ENCODE measurements at places on chromosomes 1 and 21. TPM values are rescaled to one million over a fixed set of nuclear protein-coding genes. Genes with fewer than 3 reads are reported as not detected.
A peak's percentile ranks its signal among the peaks of the same experiment; 100 is the strongest.

DNA sequence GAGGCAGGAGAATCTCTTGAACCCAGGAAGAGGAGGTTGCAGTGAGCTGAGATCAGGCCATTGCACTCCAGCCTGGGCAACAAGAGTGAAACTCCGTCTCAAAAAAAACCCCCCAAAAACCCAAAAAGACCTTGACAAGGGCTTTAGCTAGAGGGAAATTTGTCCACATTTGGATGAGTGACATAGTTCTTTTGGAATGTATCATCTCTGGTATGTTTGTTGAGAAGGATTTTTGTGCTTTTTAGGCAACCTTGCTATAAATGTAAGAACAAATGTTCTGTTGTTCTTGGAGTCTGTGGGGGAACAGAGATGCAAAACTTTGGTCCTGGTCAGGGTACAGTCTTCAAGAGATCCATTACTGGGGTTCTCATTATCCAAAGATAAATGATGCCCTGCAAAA is 28.9 kb downstream of the INAVA start:
- peak; percentile 27 for DNase-seq

GRCh38 chr1:50424045-50424883 is 1.0 kb upstream of the DMRTA2 start:
- no peak for DNase-seq

GRCh38 chr1:28437924-28438699 is 67.7 kb upstream of the RCC1 start:
- peak; percentile 97 for DNase-seq

- DNase-seq: no peak
Observed at GRCh38 chr1:22815043-22815365, 104.4 kb downstream of the EPHB2 start.

DNA sequence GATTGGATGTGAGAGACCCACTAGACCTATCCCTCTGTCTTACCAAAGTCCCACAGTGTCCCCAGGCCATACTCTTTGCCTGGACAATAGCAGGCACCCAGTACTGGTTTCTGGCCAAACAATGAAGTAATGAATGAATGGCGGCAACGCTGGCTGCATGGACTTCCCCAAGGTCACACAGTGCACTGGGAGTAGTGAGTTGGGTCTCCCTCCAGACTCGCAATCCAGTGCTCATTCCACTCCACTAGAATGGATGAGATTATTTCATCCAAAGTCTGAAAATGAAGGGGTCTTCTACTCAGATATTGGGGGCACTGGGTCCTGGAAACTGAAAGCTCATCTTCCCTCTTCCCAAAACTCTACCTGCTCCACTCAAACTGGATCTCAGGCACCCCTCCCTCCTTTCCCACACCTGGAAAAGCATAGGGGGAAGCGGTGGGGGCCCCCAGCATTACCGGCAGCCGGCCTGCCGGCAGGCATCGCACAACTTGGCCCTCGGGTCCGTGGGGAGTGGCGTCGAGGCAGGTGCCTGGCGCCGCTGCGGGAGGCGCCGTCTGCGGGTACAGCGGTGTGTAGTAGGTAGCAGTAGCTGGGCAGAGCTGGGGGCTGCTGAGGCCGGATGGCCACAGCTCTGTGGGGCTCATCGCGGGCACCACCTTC is 816 bp downstream of the E2F2 start:
- DNase-seq: no peak

- DNase-seq: no peak
Observed at GRCh38 chr1:62128745-62129144, 65.9 kb upstream of the L1TD1 start.

DNA sequence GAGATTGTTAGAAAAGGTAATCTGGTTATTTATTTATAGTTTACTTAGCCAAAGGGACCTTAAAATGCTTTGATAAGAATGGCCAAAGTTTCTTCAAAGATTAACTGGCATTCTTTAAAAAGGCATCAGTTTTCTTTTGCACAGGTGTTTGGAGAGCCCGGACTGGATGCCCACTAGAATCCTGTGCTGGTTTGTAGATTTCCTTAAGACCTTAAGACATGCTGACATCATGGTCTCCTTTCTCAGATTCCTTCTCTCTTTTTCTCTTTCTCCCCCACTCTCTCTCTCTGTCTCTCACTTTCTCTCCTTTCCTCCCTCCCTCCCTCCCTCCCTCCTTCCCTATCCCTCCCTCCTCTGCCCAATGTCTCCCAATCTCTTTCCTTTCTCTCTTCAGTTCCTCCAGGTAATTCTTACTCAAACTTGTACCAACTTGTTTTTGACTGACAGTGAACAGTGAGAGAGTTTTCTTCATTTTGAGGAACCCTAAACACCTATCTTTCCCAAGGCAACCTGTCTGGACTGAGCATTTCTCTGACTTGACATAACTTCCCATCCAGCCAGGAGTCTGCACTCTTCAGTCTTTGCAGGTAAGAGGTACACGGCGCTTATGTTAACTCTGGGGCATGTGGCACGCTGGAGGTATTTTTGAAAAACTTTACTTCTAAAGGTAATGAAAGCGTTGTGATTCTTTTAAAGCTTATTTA is at the start of gene KCNJ15:
TSS of gene KCNJ15 (plus strand) at position 393 of the 704 bp plus-strand sequence. CDS start 42,271 bp downstream, outside the sequence.
- DNase-seq: no peak

DNA sequence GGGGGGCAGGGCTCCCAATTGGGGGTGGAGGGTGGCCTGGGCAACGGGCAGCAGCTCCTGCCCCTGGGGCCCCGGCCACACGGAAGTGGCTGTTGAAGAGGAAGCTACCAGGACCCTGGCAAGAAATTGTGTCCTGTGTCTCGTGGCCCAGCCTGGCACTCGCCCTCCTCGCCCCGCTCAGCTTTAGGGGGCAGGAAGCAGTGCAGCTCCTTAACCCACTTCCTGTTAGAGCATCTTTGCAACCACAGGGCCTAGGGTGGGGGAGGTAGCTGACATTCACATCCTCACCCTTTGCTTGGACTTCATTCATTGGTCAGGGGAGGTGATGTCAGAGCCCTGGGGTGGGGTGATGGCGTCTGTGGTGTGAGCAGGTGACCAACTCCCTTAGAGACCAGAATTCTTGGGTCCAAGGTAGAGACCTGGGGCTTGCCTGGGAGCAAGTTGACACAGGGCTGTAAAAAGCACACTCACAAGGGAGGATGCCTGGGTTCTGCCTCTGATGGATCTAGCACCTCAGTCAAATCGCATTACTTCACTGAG is at the start of gene ARHGAP30:
TSS of gene ARHGAP30 (minus strand) at position 161 of the 540 bp plus-strand sequence. CDS start 267 bp downstream, outside the sequence.
- DNase-seq: peak; percentile 64

DNA sequence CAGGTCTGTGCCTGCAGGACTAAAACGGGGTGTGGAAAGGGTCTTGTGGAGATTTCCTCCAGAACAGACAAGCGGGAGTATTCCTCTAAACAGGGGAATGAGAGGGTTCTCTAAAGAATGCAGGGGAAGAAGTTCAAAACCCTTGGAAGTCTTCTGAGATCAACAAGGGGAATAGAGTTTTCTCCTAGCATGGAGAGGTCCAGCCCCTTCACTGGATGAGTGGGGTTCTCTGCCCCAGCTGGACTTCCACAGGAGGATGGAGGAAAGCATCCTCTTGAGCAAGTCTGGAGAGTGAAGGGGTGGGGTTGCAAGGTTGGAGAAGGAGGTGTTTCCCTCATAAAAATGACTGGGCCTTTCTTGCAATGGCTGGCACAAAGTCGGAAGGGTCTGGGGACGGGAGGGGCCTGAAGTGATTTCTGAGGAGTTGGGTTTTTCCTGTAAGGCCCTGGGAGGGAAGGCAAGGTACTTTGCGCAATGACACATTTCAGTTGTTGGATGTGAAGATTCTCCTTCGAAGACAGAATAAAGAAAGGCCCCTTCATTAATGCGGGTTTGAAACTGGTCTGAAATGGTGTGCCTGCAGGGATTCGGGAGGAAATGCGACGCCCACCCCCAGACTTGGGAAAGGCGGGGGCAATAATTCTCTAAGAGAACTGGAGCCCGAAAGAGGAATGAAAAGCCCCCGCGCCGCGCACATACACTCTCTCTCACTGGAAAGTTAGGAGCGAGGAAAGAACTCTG is 884 bp downstream of the SPATA6 start:
- no peak for DNase-seq

DNA sequence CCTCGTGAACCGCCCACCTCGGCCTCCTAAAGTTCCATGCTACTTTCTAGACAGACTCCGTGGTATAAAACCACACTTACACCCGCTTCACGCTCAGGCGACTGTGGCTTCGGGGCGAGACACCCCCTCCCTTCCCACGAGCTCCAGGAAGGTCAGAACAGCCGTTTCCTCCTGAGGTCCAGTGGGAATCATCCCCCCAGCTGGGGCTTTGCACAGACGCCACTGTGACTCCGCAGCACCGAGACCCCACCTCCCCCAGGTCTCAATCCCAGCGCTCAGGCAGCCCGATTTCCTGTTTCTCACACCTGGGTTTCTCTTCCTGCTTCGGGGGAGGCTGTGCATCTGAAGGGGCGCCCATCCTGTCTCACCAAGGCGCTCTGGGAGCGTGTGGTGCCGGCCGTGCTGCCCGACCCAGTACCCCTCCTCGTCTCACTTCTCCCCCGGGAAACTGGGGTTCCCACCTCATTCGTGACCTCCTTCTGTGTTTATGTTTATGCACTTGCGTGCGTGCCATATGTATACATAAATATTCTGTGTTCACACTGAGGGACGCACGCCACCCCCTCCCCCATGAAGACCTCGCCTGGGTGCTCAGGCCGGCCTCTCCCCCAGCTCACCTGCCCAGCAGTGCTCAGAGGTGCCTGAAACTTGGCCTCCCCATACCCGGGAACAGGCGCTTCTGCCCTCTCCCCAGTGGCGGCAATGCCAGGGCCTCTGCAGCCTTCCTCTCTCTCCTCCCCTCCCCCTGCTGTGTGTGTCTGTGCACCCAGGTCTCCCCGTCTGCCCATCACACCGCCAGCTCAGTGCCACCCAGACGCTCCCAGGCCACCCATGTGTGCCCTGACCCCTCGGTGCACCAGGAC is 14.6 kb downstream of the SLC35E2B start:
- DNase-seq: no peak

- no peak for DNase-seq
Observed at GRCh38 chr1:3333903-3334302, 120.6 kb upstream of the ARHGEF16 start.

DNA sequence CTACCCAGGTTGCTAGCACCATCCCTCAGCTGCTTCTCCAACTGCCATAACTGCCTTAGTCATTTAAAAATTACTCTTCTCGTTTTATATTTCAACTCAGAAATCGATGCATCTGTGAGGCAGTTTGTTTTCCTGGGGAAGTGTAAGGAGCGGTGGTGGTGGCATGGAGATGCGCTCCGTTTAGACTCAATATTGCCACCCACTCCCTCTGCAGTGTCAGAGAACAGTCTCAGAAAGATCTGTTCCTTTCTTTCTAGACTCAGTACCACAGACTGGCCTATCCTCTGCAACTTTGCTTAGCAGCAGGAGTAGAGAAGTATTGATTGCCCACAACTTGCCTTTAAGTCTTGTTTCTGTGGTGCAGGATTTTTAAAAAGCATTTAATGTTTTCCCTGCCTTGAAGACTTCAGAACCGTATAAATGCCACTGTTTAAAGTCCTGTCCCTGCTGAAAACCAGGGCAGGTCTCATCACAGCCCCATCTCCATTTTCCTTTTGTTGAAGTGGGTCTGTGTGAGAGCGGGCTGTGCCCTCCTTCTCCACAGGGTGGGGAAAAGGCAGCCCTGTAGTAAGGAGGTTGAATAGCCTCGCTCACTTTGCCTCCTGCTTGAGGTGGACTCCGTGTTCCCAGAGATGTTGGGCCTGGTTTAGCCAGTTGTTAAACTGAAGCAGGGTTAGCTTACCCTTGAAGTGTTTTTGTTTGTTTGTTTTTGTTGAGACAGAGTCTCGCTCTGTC is 105.2 kb downstream of the NFIA start:
- no peak for DNase-seq

GRCh38 chr1:35600593-35600992 is 27.5 kb downstream of the TFAP2E start:
- no peak for DNase-seq

GRCh38 chr1:110975265-110975664 is 11.5 kb upstream of the LRIF1 start:
- no peak for DNase-seq

- no peak for DNase-seq
Observed at GRCh38 chr1:200266871-200267270, 143.0 kb downstream of the ZNF281 start.

- no peak for DNase-seq
Observed at GRCh38 chr1:92399076-92399475, 87.6 kb downstream of the GFI1 start.

DNA sequence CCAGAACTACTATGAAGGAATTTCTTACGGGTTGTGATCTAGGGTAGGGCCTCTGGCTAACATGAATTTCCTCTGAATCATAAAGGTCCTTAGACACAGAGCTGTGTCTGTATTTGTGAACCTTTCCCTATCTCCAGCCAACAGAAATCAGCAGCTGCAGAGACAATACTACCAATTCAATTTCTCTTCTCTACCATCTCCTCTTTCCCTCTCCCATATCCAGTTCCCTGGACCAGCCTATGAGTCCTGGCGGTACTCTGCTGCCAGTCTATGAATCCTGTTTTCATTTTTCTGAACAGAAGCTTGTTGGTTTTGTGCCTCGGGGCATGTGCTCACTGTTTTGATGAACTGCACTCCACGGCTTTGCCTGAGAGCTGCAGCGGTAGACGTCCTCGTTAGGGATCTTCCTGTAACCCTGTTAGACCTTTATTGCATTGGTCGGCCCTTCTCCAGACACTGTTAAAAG is 458.0 kb upstream of the VAMP3 start:
- DNase-seq: peak; percentile 46

CD5L gene
- not detected for total RNA-seq

TAL1 gene
- total RNA-seq: 0.10 TPM

SETSIP gene
- 0.27 TPM for total RNA-seq

LMX1A gene
- not detected for total RNA-seq

C1QB gene
- total RNA-seq: not detected

RHD gene
- total RNA-seq: not detected
